ENCODE measurements at places on chromosomes 6 and 20.

DNA sequence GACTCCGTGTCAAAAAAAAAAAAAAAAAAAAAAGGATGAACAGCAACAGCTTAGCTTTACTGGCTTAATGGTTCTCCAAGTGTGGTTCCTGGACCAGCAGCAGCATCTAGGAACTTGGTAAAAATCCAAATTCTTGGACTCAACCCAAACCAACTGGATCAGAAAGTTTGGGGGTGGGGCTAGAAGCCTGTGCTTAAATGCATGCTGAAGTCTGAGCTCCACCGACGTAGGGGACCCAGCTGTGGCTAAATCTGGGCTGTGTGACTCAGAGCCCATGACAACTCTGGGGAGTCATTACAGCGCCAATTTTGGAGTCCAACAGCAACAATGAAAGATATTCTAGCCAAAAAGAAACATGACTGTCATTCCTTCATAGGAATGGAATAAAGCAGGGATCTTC lies 13.6 kb upstream of the CHD6 start:
- no peak for DNase-seq

DNA sequence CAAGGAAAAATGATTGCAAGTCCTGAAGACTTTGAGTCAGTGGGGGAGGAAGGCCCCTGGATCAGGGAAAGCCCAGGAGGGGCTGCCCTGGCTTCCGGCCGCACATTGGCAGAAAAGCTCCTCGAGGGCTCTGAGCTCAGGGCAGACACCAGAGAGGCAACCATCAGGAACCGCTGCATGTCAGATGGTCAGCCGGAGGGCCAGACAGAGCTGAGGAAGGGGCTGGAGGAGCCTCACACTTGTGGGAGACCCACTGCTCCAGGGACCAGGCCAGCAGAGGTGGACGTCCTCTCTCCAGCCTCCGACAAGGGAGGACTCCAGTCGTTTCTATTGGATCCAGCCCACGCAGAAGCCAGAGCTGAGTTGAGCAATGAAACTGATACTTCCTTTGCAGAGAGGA lies 30.2 kb upstream of the AAR2 start:
- no peak for DNase-seq

DNA sequence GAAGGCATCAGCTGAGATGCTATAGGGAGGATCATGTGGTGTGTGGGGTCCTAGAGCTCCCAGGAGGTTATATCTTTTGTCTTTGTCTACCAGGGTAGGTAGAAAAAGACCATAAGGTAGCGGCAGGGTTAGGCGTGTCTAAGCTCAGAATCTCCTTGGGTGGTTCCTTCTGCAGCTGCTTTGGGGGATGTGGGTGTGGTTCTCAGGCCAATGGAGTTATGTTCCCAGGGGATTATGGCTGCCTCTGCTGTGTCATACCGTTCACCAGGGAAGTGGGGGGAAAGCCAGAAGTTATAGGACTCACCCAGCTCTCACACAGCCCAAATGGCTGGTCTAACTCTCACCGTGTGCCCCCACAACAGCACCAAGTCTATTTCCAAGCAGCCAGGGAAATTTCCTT lies 107.4 kb upstream of the ADGRB3 start:
- no peak for DNase-seq

- DNase-seq = no peak
Observed at GRCh38 chr6:36276581-36277536, 7.0 kb downstream of the PNPLA1 start.

DNA sequence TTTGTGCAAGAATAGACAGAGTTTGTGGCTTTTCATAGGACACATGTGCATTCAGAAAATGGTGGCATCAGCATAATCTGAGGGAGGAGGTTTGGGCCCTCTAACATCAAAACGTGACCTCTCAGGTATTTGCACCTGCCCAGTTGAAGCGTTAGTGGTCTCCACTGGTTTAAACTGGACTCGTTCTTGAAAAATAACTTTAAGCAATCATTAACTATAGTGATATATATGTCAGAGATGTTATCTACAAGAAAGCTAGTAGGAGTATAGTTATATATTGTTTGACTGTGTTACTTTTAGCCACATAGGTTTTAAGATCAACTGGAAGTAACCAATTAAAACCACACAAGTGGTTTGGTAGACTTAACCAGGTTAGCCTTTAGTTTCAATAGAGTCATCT lies 607.4 kb downstream of the MAFB start:
- DNase-seq = no peak

DNA sequence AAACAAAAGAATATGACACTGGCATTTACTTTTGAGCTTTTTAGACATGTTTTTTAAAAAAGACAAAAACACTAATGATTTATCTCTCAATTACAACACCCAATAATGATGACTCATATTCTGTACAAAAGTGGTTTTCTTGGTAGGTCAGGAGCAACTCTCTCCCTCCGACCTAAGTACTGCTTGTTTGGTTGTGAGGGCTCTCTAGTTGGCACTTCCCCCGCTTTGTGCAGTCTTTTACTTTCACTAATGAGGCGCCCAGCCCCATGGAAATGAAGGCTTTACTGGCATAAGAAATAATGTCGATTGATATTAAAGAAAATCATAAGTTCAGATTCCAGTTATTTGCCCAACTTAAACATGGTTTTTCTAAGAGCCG lies 1.3 kb downstream of the KPNA5 start:
- DNase-seq = no peak

GRCh38 chr6:1817033-1817761 lies 207.5 kb downstream of the FOXC1 start:
- DNase-seq = no peak

GRCh38 chr6:145953200-145953599 lies 11.0 kb downstream of the SHPRH start:
- DNase-seq = no peak

DNA sequence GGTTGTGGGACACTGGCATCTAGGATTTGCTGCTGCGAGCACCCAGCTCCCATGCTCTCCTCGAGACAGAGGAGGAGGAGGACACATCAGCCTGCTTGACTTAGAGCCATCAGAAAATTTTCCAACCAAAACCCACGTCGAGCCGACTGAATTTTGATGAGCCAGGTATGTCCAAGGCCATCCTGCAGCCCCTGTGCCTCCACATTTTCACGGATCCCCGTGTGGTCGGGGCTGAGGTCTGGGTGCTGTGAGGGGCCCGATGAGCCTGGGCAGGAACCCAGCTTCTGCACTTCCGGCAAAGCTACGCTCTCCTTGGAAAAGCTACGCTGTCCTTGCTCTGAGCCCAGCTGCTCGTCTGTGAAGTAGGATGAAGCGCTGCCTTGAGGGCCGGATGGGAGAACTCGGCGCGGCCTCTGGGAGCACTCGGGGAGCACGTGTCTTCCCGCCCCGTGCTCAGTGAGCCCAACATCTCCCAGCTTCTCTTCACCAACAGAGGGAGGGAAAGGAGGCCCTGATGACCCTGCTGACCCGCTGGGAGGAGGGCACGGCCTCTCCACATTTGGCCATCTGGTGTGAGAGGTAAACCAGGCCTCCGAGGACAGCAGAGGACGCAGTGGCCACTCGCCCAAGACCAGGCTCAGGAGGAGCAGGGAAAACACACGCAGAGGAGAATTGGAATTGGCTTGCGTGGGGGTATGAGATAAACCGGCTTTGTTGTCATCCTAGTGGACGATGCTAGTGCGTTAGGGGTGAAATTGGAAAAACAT lies 33.9 kb downstream of the PSMG4 start:
- DNase-seq = no peak

DNA sequence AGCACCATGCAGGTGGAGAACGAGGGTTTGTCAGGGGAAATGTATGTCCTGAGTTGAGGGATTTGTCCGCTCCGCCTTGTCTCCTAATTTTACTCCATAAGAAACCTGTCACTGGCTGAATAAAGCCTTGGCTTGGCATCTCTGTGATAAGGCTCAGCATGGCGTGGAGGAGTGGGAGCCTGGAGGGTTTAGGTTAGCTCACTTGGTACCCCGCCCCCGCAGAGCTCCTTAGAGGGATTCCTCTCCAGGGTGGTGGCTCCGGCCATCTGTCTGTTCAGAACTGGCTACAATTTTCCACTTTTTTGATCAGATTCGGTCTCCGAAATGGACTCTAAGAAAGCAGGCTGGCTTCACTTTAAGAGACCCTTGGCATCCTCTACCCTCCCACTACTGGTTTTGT lies 192.2 kb upstream of the SYNDIG1 start:
- DNase-seq = no peak

- DNase-seq = no peak
Observed at GRCh38 chr6:351011-351866, 40.3 kb upstream of the IRF4 start.

DNA sequence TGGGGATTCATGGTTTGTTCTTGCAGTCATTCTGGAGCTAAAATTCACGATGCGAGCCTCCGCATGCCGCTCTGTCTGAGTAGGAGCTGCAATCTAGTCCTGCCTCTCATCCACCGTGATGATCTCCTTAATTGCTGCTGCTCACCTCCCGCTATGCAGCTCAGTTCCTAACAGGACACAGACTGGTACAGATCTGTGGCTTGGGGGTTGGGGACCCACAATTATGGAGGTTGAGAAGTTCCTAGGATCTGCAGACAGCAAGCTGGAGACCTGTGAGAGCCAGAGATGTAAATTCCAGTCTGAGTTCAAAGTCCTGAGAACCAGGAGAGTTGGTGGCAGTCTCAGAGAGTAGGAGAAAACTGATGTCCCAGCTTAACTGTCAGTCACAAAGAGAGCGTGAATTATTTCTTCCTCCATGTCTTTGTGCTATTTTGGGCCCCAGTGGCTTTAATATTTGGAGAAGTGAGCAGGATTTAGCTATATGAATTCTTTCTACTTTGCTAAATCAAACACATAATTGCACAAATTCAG lies 378.7 kb upstream of the MAN1A1 start:
- no peak for DNase-seq

- no peak for DNase-seq
Observed at GRCh38 chr6:158046201-158047126, 64.8 kb downstream of the SYNJ2 start.

GRCh38 chr6:21496196-21496595 lies 97.4 kb upstream of the SOX4 start:
- no peak for DNase-seq

DNA sequence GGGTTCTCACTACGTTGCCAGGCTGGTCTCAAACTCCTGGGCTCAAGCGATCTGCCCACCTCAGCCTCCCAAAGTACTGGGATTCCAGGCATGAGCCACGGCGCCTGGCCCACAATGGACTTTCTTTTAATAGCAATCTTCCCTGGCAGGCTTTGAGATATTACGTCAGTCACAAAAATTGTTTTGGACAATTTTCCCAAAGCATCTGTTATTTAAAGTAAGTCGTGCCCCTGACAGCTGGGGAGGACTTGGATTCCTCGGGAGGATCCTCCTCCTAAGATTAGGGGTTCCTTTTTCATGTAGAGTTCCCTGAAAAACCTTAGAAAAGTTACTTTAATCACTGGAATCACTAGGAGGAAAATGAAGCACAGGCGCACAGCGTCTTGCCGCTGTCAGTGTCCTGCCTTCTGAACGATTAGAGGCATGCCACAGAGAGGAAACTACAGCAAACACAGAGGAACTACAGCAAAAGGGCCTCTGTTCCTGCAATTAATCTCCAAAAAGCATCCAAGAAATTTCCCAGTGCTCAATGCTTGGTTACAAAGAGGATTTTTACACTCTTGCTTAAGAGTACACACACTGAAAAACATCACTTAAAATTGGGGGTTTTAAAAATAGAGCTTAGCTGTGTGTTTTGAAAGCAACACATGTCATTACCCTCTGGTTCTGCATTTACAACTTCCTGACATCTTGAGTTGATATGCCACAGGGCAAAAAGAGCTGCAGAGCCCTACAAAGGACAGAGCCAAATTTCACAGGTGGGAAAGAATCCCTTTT lies 4.5 kb downstream of the ACSS1 start:
- DNase-seq = no peak

DNA sequence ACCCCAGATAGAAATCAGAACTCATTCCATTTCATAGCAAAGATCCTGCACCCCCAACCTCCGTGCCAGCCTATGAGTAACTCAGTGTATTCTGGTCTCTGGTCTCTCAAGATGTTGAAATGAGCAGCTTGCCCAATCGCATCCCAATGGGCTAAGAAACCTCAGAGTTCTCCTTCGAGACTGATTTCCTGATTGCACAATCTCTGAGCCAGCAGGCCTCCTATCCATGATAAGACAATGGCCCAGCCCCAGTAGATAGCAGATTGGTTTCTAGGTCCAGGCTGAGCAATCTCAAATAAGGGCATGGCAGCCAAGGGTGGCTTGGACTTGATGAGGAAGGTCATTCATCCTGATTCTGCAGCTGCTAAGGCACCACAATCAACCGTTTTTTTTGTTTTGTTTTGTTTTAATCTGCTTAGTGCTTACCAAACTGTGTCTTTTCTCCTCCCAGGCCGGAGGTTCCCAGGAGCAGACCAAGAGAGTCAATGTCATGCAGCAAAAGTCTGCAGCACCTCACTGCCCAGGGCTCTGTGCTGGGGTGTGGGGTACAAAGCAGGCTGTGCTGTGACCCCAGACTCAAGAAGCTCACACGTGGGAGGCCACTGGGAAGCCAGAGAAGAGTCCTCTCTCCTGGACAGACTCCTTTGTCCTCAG lies 125.1 kb upstream of the NXT1 start:
- DNase-seq = no peak

DNA sequence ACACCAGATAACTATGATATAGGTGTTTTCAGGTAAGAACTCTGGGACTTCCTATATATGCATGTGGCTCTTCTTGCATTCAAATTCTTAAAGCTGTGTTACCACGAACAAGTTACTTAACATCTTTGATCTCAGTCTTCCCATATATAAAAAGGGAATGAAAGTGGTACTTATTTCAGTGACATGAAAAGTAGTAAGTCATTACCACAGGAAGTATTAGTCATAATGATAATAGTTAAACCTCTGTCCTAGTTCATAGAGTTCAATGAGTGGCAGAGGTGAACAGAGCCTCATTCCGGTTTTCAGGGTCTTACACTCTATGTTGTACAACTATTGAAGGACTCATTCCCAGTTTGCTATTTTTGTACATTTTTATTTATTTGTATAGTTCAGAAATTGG lies 237.0 kb downstream of the NKAIN2 start:
- DNase-seq = no peak

- DNase-seq = no peak
Observed at GRCh38 chr6:45595010-45595851, 217.5 kb upstream of the SUPT3H start.

DNA sequence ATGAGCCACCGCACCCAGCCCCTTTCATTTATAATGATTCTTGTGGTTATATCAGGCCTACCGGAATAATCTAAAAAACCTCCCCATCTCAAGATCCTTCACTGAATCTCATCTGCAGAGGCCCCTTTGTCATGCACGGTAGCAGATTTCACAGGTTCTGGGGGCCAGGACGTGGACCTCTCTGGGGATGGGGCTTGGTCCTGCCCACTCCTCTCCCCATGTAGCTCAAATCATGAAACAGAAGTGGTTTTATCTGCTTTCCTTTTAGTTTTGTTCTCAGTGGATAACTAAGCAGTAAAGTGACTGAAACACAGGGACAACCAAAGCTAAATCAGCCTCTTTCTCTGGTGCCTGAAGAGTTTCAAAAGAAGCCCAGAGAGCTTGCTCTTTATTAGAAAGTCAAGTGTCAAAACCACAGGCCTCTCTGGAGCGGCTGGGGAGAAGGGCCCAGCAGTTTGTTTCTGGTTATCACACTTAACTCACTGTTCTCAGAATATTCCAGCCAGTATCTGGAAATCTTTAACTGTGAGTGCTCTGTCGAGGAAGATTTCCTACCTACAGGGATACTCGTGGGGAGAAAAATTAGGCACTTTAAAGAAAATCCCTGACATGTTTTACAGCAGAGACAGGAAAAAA lies 60.6 kb upstream of the FAM184A start:
- no peak for DNase-seq

- no peak for DNase-seq
Observed at GRCh38 chr6:124011180-124011579, 207.5 kb downstream of the NKAIN2 start.

Measured in stimulated activated CD8-positive, alpha-beta memory T cell treated with anti-CD3 and anti-CD28 coated beads, Interleukin-15, amount 100 ng/mL, for 1 hour (primary cell).